ENCODE measurements at places on chromosomes 3 and 15.

DNA sequence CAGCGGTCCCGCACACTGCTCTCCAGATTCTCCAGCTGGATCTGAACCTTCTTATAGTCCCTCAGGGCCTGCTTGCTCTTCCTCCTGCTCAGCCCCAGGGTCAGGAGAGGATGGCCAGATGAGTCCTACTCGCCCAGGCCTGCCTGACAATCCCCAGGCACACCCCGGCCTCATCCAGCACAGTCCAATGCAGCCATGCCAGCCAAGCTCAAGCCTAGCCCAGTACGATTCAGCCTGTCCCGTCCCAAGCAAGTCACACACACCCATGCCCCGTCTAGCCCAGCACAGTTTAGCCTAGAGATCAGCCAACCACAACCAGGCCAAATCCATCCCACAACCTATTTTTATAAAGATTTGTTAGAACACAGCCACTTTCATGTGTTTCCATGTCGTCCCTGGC, 16.8 kb downstream of the PLXNB1 start:
- H3K27me3 ChIP-seq, result no peaks in the 10 kb centered on the region
- no peaks in the 10 kb centered on the region for H3K36me3 ChIP-seq
- no peak overlapping the region for H3K27ac ChIP-seq
- DNase-seq, result no peak
- H3K4me3 ChIP-seq, result no peak overlapping the region

DNA sequence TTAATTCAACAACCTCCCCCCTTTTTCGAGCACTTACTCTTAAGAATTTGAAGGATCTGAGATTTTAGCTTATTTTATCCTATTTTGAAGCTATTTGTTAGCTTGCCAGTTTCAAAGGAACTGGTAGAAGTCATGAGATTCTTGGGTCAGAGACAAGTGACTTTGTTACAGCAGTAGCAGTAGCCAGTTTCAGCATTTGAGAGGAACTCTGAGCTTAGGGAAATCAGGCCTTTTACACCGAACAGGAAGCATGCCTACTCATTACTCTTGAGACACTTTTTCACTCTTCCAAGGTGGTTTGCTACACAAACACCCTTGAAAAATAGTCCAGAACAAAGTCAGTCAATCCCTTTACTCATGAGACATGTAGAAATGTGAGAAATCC, 24.5 kb upstream of the TM4SF1 start:
- H3K27ac ChIP-seq, result no peak overlapping the region
- H3K4me3 ChIP-seq, result no peak overlapping the region
- no peaks in the 10 kb centered on the region for H3K4me1 ChIP-seq
- no peaks in the 10 kb centered on the region for H3K36me3 ChIP-seq
- DNase-seq, result no peak

DNA sequence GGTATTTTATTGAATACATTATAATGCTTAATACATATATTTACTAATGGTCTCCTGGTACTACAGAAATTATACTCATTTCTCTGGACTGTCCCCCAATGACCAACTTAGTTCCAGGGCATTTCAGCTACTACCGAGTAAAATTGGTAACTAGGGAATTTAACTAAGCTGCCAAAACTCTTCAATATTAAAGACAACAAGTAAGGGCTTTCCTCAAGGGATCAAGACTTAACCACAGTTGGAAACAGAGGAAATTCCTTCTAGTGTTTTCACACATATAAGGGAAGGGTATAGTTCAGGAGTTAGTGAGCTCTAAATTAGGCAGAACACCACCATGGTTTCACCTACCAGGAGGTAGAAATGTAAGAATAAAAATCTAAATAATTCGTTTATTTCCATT, 357.4 kb downstream of the TBL1XR1 start:
- no peak overlapping the region for H3K27ac ChIP-seq
- H3K4me3 ChIP-seq, result no peak overlapping the region
- no peaks in the 10 kb centered on the region for H3K36me3 ChIP-seq
- no peak for DNase-seq
- no peaks in the 10 kb centered on the region for H3K27me3 ChIP-seq

- H3K4me3 ChIP-seq, result no peak overlapping the region
- no peaks in the 10 kb centered on the region for H3K4me1 ChIP-seq
- H3K36me3 ChIP-seq, result no peaks in the 10 kb centered on the region
- no peak for DNase-seq
- H3K27me3 ChIP-seq, result no peaks in the 10 kb centered on the region
Measured at GRCh38 chr15:36126194-36126593, 453.2 kb upstream of the CDIN1 start.

DNA sequence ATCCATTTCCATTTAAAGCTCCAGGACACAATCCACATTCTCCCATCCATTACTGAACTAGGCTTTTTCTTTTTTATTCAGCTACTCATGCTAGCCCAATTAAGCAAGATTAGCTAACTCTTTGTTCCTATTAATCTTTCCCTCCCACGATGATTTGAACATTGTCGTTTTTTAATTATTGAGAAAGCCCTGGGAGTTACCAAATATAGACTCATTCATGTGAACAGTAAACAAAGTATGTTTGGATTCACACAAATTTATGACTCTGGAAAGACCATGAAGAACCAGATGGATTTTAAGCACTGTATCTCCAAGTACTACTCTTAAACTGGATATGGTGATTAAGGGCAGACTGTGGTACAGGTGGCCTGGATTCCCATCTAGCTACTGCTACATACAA, 82.2 kb downstream of the STRIT1 start:
- H3K27me3 ChIP-seq, result no peaks in the 10 kb centered on the region
- no peak for DNase-seq
- no peaks in the 10 kb centered on the region for H3K36me3 ChIP-seq
- no peaks in the 10 kb centered on the region for H3K4me1 ChIP-seq
- H3K4me3 ChIP-seq, result no peak overlapping the region
- H3K27ac ChIP-seq, result no peak overlapping the region

GRCh38 chr3:134072881-134073582, 43.3 kb upstream of the SLCO2A1 start:
- no peaks in the 10 kb centered on the region for H3K4me1 ChIP-seq
- no peaks in the 10 kb centered on the region for H3K36me3 ChIP-seq
- no peak overlapping the region for H3K4me3 ChIP-seq
- no peak for DNase-seq
- no peaks in the 10 kb centered on the region for H3K27me3 ChIP-seq

DNA sequence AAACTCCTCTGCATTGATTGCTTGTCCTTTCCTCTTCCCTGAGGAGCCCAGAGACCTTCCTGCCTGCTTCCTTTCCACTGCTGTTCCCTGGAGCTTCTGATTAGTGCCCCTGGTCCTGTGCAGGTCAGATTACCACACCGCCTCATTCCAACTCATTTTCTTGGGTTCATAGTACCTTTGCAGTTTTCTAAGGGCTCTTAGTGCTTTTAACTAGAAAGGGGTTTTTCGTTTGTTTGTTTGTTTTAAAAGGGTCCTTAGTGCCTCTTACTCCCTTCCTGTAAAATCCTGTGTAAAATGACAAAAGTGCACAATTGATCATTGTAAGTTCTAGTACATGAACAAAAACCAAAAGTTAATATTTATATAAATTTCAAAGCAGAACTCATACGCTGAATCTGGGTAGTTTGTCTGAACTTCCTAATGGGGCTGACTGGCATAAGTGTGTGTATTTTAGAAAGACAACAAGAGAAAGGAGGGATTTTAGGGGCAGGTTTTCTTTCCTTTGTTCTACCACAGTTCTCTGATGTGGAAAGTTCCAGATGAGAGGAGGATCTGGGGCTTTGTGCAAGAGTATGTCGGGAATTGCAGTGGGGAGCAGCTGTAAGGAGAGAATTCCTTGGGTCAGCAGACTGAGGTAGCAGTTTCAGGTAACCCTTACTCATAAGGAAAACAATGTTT, 30.6 kb downstream of the SNRK start:
- DNase-seq, result no peak
- no peak overlapping the region for H3K4me3 ChIP-seq
- H3K4me1 ChIP-seq, result peaks cover 23% of the 10 kb centered on the region
- H3K27ac ChIP-seq, result no peak overlapping the region

DNA sequence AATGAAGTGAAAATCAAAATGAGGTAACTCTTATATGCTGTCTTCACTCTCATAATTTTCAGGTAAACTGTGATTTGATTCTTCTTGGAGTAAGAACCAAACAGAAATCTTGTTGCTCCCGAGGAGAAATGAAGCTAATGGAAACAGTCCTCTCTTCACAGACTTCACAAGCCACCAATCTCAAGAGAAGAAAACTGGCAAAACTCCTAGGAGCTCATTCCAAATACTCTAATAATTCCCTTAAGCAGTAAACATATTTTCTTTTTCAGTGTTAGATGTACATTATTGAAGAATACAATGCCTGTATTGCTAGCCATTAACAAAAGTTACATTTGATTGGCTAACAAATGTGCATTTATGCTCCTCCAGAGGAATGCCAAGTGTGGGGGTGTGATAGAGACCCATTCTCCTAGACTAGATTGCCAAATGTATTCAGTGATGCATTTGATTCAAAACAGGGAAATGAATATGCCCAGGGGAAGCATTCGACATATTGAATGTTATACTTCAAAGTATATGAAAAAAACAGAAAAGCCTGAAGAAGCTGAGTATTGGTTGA, 11.8 kb upstream of the RIOX2 start:
- no peak overlapping the region for H3K4me3 ChIP-seq
- H3K27ac ChIP-seq, result no peak overlapping the region
- peaks cover 29% of the 10 kb centered on the region for H3K4me1 ChIP-seq
- no peaks in the 10 kb centered on the region for H3K27me3 ChIP-seq
- no peak for DNase-seq

DNA sequence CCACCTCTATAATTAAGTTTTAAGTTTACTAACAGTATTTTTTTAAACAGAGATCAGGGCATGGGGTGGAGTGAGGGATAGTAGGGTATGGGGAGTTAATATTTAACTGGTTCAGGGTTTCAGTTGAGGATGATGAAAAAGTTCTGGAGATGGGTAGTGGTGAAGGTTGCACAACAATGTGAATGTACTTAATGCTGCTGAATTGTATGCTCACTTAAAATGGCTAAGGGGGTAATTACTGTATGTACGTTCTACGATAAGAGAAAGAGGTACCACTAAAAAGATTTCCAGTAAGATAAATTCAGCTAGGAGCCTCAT, 101.4 kb downstream of the TNIK start:
- no peak overlapping the region for H3K4me3 ChIP-seq
- H3K27me3 ChIP-seq, result no peaks in the 10 kb centered on the region
- H3K4me1 ChIP-seq, result peaks cover 46% of the 10 kb centered on the region
- H3K36me3 ChIP-seq, result peaks cover 15% of the 10 kb centered on the region

DNA sequence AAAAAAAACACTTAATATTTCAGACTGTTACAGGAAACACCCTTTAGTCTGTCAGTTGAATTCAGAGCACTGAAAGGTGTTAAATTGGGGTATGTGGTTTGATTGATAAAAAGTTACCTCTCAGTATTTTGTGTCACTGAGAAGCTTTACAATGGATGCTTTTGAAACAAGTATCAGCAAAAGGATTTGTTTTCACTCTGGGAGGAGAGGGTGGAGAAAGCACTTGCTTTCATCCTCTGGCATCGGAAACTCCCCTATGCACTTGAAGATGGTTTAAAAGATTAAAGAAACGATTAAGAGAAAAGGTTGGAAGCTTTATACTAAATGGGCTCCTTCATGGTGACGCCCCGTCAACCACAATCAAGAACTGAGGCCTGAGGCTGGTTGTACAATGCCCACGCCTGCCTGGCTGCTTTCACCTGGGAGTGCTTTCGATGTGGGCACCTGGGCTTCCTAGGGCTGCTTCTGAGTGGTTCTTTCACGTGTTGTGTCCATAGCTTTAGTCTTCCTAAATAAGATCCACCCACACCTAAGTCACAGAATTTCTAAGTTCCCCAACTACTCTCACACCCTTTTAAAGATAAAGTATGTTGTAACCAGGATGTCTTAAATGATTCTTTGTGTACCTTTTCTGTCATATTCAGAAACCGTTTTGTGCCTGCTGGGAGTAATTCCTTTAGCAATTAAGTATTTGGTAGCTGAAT, 17.9 kb downstream of the TMEM43 start:
- H3K36me3 ChIP-seq, result peaks cover 66% of the 10 kb centered on the region
- peak; percentile 59 for DNase-seq
- H3K4me3 ChIP-seq, result no peak overlapping the region
- H3K27me3 ChIP-seq, result no peaks in the 10 kb centered on the region
- H3K27ac ChIP-seq, result peak overlapping the region; percentile 85
- H3K4me1 ChIP-seq, result peaks cover 29% of the 10 kb centered on the region

- no peak for DNase-seq
- peaks cover 62% of the 10 kb centered on the region for H3K36me3 ChIP-seq
Measured at GRCh38 chr15:45670511-45670910, 35.7 kb downstream of the SQOR start.

- H3K4me3 ChIP-seq, result no peak overlapping the region
- peaks cover 18% of the 10 kb centered on the region for H3K4me1 ChIP-seq
- no peaks in the 10 kb centered on the region for H3K36me3 ChIP-seq
- H3K27me3 ChIP-seq, result no peaks in the 10 kb centered on the region
Measured at GRCh38 chr15:31513178-31513577, 186.5 kb downstream of the KLF13 start.

- DNase-seq, result no peak
- H3K4me3 ChIP-seq, result no peak overlapping the region
- H3K27ac ChIP-seq, result no peak overlapping the region
- no peaks in the 10 kb centered on the region for H3K27me3 ChIP-seq
- H3K36me3 ChIP-seq, result no peaks in the 10 kb centered on the region
Measured at GRCh38 chr15:48062148-48062872, 58.5 kb upstream of the SLC24A5 start.

- H3K4me1 ChIP-seq, result peaks cover 16% of the 10 kb centered on the region
Measured at GRCh38 chr3:159761848-159762635, 226.6 kb upstream of the IL12A start.

- no peaks in the 10 kb centered on the region for H3K4me1 ChIP-seq
- no peak overlapping the region for H3K4me3 ChIP-seq
- DNase-seq, result no peak
- no peaks in the 10 kb centered on the region for H3K27me3 ChIP-seq
Measured at GRCh38 chr3:36305929-36306520, 74.3 kb upstream of the STAC start.
